ENCODE measurements at places on chromosomes 11 and 22.

DNA sequence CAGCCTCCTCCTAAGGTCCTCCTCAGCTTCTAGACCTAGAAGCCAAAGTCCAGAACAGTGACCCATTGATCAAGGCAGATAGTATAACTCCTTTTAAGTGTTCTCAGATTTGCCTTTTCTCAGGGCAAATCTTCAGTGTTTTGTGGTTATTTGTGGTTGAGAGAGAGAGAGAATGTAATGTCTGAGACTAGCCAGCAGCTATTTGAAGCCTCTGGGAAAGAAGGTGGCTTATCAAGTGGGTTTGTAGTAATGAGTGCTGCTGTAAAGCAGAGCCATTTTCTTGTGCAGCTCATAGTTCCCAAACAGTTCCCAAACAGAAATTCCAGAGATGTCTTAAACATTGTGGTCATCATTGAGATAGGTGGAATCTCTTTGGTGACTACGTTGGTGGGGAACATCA, 89.5 kb downstream of the RNF169 start:
- H3K4me3 ChIP-seq = no peak overlapping the region
- no peaks in the 10 kb centered on the region for H3K4me1 ChIP-seq
- H3K27ac ChIP-seq = no peak overlapping the region
- no peak for DNase-seq

DNA sequence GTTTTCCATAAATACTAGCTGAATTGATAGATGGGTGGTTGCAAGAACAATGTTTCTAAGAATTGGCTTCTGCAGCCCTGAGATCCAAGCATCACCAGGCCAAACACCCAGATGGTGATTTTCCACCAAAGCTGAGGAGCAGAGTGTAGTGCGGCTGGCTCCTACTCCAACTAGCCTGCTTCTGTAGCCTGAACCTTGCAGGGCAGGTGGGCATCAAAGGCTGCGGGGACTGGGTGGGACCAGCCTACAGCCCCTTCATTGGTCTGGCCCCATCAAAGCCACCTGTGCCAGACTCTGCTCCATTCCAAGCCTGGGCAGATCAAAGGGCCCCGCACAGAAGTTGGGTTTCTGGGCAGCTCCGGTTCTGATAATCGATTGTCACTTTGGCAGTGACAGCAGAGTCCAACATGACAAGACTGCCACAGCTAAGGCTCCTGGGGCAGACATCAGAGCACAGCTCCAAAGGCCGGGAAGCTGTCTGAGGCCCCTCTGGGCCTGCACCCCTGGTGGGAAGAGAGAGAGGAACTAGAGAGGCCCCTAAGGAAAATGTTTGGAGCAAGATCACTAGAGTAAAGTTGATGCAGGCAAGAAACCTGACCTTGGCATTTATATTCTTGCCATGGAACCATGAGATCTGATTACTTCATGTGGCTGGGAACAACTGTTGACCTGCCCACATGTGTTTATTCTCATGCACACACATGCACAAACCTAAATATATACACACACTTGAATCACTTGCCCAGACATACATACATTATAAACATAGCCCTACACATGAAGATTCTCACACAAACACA, 582.9 kb downstream of the INSC start:
- no peaks in the 10 kb centered on the region for H3K36me3 ChIP-seq
- no peak for DNase-seq
- H3K4me1 ChIP-seq = no peaks in the 10 kb centered on the region
- H3K27me3 ChIP-seq = no peaks in the 10 kb centered on the region
- H3K4me3 ChIP-seq = no peak overlapping the region

- H3K4me3 ChIP-seq = no peak overlapping the region
- DNase-seq = no peak
- H3K4me1 ChIP-seq = no peaks in the 10 kb centered on the region
- no peaks in the 10 kb centered on the region for H3K27me3 ChIP-seq
- no peaks in the 10 kb centered on the region for H3K36me3 ChIP-seq
These were observed 87.6 kb downstream of the SCN3B start for GRCh38 chr11:123566852-123567251.

GRCh38 chr11:116193321-116194131, 579.3 kb downstream of the BUD13 start:
- peak overlapping the region; percentile 59 for H3K4me3 ChIP-seq
- peak; percentile 86 for DNase-seq
- H3K4me1 ChIP-seq = peaks cover 6% of the 10 kb centered on the region
- peaks cover 4% of the 10 kb centered on the region for H3K27me3 ChIP-seq
- peak overlapping the region; percentile 79 for H3K27ac ChIP-seq
- H3K36me3 ChIP-seq = no peaks in the 10 kb centered on the region

- no peak overlapping the region for H3K27ac ChIP-seq
- no peaks in the 10 kb centered on the region for H3K27me3 ChIP-seq
- H3K4me3 ChIP-seq = no peak overlapping the region
- DNase-seq = no peak
- H3K4me1 ChIP-seq = no peaks in the 10 kb centered on the region
These were observed 25.6 kb downstream of the PARVG start for GRCh38 chr22:44206330-44206645.

GRCh38 chr11:79066456-79067351, 374.1 kb downstream of the TENM4 start:
- DNase-seq = no peak
- H3K27me3 ChIP-seq = peaks cover 8% of the 10 kb centered on the region
- no peak overlapping the region for H3K27ac ChIP-seq
- H3K36me3 ChIP-seq = no peaks in the 10 kb centered on the region

- H3K36me3 ChIP-seq = no peaks in the 10 kb centered on the region
- DNase-seq = no peak
- H3K27me3 ChIP-seq = no peaks in the 10 kb centered on the region
These were observed 161.5 kb upstream of the ARHGAP42 start for GRCh38 chr11:100525635-100526034.

DNA sequence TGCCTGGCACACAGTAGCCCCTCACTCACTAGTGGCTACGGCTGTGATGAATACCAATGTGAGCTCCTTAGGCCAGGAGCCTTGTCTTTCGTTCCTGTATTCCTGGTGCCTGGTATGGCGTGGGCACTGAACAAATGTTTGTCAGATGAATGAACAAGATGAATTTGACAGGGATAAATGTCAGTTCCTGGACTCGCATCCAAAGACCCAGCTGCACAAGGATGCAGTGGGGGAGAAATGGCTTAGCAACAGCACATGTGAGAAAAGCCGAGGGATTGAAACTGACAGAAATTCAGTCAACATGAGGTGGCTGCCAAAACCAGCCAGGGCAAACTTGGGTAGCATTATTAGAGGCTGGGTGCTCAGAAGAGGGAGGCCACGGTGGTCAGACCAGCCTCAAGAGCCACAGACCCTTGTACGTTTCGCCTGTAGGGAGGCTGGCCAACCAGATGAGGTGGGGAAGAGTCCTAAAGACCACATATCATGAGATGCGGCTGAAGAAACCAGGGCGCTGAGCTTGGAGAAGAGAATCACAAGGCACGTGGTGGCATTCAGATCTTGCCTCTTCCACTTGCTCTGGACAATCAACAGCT, 7.7 kb upstream of the SLC22A8 start:
- no peak overlapping the region for H3K4me3 ChIP-seq
- H3K4me1 ChIP-seq = no peaks in the 10 kb centered on the region
- peaks cover 5% of the 10 kb centered on the region for H3K27me3 ChIP-seq

DNA sequence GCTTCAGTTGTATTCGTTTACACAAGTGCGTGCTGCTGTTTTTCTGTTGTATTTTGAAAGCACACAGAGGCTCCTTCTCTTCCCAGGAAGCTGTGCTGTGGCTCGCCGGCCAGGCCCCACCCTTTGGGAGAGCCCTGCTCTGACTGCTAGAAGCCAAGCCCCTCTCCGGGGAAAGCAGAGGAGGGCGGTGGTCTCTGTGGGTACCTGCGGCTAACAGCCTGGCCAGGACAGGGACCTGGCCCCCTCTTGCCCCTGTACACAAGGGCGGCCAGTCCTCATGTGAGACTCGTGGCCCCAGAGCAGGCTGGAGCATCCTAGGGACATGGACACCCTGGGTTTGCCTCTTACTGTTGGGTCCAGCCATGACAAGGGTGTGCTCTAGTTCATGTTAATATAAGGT, 14.8 kb downstream of the MOB2 start:
- no peak overlapping the region for H3K27ac ChIP-seq
- peak; percentile 25 for DNase-seq
- H3K4me3 ChIP-seq = no peak overlapping the region
- peaks cover 88% of the 10 kb centered on the region for H3K36me3 ChIP-seq
- H3K27me3 ChIP-seq = no peaks in the 10 kb centered on the region

GRCh38 chr22:45029501-45029900, 19.7 kb upstream of the PHF21B start:
- no peak for DNase-seq
- H3K4me3 ChIP-seq = no peak overlapping the region
- H3K4me1 ChIP-seq = no peaks in the 10 kb centered on the region
- no peaks in the 10 kb centered on the region for H3K27me3 ChIP-seq
- H3K36me3 ChIP-seq = no peaks in the 10 kb centered on the region

DNA sequence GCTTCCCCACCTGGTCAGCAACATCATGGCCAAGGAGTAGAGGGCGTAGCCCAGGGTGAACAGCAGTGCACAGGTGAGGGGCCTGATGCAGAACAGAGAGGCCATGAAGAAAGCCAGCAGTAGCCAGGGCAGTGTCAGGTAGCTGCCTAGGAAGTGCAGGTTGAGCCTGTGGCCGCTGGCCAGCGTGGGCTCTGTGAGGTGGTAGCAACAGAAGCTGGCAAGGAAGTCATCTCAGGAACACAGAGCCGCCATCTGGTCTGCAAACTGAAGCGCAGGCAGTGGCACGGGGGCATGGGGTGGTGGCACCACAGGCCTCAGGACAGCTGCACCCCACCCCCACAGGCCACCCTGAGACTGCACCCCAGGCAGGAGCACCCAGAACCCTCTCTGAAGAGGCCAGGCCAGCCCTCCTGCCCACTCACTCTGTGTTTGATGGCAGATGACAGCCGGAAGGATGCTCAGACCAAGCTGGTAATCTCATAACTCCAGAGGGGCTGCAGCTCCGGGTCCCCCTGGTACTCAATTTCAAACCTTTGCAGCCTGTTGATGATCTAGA, 95.3 kb downstream of the MED15 start:
- no peak overlapping the region for H3K27ac ChIP-seq
- H3K4me3 ChIP-seq = no peak overlapping the region
- H3K4me1 ChIP-seq = peaks cover 9% of the 10 kb centered on the region
- H3K27me3 ChIP-seq = no peaks in the 10 kb centered on the region
- peak; percentile 33 for DNase-seq

GRCh38 chr11:35146074-35146521, 7.1 kb downstream of the CD44 start:
- peaks cover 92% of the 10 kb centered on the region for H3K4me1 ChIP-seq
- H3K4me3 ChIP-seq = no peak overlapping the region
- no peaks in the 10 kb centered on the region for H3K36me3 ChIP-seq
- H3K27me3 ChIP-seq = no peaks in the 10 kb centered on the region

- no peak overlapping the region for H3K27ac ChIP-seq
- no peaks in the 10 kb centered on the region for H3K4me1 ChIP-seq
- DNase-seq = no peak
- no peaks in the 10 kb centered on the region for H3K27me3 ChIP-seq
These were observed 149.8 kb upstream of the MPPED2 start for GRCh38 chr11:30735946-30736345.

- no peak for DNase-seq
- H3K27ac ChIP-seq = no peak overlapping the region
- H3K4me3 ChIP-seq = no peak overlapping the region
- H3K27me3 ChIP-seq = peaks cover 98% of the 10 kb centered on the region
These were observed 5.4 kb downstream of the PAX6 start for GRCh38 chr11:31805629-31806185.

- H3K4me3 ChIP-seq = no peak overlapping the region
- DNase-seq = no peak
- H3K36me3 ChIP-seq = no peaks in the 10 kb centered on the region
- H3K4me1 ChIP-seq = no peaks in the 10 kb centered on the region
- no peak overlapping the region for H3K27ac ChIP-seq
These were observed 26.1 kb downstream of the APOL6 start for GRCh38 chr22:35674335-35674734.

DNA sequence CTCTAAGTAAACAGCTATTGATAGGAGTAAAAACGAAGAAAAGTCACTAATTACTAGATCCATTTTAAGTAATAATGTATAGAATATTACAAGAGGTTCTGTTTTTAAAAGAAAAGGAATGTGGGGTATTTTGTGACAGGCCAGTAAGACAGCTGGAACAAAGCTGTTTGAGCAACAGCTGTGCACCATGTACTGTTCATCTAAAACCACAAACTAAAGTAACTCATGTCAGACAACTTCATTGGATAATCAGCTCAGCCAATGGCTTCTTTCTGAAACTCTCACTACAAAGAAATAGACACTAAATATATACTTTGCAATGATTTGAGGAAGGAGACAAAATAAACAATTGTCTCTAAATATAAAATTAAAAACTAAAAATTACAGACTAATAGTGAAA, 16.1 kb downstream of the RRAS2 start:
- no peak overlapping the region for H3K27ac ChIP-seq
- H3K36me3 ChIP-seq = no peaks in the 10 kb centered on the region
- no peak for DNase-seq
- H3K4me3 ChIP-seq = no peak overlapping the region
- no peaks in the 10 kb centered on the region for H3K27me3 ChIP-seq

DNA sequence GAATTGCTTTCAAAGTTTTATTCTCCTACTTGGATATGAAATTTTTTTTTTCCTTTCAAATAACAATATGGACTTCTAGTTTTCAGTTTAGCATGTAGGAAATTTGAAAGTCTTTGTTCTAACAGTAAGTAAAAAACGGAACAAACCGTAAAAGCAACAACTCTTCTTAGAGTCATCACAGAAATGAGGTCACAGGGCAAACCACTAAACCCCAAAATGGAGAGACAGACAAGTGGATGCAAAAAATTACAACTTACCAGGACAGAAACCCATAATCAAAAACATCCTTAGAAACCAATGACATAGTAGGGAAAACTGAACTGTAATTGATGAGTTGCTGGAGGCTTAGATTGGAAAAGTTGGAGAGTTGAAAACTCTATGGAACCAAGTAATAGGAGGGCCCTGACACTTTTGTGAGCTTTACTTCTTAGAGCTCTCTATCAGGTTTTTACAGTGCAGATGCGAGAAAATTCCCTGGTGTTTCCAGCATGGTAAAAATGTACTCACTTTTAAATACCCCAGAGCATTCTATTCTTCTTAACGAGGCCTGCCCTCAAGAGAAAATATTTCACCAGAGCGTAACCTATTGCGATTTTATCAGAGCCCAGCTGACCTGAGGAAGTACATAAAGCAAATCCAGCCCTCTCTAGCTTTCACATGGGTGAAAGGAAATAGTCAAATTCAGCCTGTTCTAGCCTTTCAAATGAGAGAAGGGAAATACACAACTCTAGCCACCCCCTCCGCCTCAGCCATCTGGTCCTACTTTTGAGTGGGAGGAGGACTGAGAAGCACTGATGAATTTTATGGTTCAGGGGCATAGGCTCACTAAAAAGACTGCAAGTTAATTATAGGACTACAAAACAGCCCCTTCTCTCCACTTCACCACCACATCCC, 39.1 kb downstream of the CASP12 start:
- DNase-seq = no peak
- H3K4me1 ChIP-seq = no peaks in the 10 kb centered on the region
- no peak overlapping the region for H3K4me3 ChIP-seq
- no peaks in the 10 kb centered on the region for H3K36me3 ChIP-seq

GRCh38 chr11:25981998-25982397, 349.9 kb upstream of the ANO3 start:
- no peaks in the 10 kb centered on the region for H3K4me1 ChIP-seq
- H3K27me3 ChIP-seq = no peaks in the 10 kb centered on the region
- H3K36me3 ChIP-seq = no peaks in the 10 kb centered on the region

Measured in lower lobe of right lung (tissue), 2 donors.